ENCODE measurements at places on chromosomes 12 and 14.
A peak's percentile ranks its signal among the peaks of the same experiment; 100 is the strongest.

DNA sequence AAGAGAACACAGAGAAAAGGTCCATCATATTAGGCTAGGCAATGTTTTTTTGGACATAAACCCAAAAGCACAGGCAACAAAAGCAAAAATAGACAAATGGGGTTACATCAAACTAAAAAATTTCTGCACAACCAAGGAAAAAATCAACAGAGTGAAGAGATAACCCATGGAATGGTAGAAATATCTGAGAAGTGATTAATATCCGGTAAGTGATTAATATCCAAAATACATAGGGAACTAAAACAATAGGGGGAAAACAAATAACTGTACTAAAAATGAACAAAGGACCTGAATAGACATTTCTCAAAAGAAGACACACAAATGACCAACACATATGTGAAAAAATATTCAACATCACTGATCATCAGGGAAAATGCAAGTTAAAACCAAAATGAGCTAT lies 4.3 kb downstream of the STYK1 start:
- no peak for DNase-seq

- peak; percentile 37 for DNase-seq
Observed at GRCh38 chr14:75279153-75279762, 630 bp downstream of the FOS start.

DNA sequence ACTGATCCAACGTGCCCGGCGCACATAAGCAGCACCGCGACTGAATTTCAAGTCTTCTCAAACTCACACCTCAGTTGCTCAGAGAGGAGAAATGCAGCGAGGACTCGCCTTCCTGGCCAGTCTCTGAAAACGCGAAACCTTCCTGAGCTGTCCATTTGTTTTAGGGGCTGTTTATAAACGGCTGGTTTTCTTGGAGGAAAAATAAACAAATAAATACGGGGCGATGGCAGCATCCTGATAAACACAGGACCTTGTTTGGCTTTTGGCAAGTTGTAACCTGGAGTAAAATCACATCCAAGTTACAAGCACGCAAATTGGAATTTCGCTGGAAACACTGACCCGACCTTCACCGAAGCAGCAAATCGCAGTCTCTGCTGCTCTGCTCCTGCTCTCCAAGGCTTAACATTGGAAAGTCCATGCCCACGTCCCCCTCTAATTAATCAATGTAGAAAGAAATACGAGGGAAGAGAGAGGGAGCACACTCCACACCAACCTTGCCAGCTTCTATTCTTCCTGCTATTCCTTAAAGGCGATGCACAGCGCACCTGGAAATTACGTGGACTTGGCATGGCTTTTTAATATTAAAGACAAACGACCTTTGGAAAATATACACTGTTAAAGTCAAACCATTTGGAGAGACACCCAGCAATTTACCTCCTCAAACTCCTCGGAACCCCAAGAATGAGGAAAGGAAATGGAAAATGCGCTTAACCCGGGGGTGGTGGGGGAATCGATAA lies 248.8 kb downstream of the APAF1 start:
- peak; percentile 72 for DNase-seq

DNA sequence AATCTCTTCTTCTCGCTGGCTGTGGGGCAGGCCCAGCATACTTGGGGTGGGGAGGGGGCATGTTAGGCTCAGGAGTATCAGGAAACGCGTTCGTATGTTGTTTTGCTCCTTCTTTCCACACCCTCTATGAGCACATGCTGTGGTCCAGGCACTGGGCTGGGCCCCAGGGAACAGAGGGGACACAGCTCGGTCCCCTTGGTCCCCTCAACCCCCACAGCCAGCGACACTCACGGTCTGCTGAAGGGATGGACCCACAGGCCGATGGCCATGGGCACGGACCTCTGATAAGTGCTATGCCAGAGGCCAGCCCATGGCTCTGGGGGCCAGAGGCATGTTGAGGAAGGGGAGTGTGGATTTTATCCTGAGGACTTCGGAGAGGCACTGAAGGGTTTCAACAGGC lies 6.2 kb downstream of the IFI27 start:
- DNase-seq = no peak

DNA sequence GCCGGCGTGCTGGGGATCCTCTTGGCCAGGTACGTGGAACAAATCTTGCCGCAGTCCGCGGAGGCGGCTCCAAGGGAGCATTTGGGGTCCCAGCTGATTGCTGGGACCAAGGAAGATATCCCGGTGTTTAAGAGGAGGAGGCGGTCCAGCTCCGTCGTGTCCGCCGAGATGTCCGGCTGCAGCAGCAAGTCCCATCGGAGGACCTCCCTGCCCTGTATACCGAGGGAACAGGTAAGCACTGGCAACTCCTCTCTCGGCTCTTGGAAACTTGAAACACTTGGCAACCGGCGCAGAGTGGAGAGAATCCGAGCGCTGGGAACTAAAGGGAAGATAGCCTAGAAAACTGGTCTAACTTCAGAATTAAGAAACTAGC lies 1.7 kb downstream of the PDE3A start:
- no peak for DNase-seq

- DNase-seq = no peak
Observed at GRCh38 chr14:98223106-98223505, 1048.9 kb downstream of the BCL11B start.

DNA sequence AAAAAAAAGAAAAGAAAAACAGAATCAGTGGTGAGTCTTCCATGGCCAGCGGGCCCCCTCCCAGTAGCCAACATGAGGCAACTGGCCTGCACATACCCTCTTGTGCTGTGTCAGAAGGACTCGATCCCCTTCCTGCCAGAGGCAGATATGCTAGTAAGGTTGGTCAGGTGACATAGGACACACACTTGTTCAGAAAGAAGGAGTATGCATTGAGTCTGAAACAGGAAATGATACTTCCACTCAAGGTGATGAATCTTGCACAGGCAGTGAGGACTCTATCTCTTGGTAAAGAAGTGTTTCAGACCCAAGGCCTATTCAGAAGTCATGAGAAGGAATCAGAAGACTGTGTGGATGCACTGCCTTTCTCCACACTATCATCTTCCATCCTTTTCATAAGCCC lies 269.7 kb upstream of the FAR2 start:
- DNase-seq = no peak

- DNase-seq = no peak
Observed at GRCh38 chr12:80321653-80322052, 122.4 kb upstream of the PTPRQ start.

DNA sequence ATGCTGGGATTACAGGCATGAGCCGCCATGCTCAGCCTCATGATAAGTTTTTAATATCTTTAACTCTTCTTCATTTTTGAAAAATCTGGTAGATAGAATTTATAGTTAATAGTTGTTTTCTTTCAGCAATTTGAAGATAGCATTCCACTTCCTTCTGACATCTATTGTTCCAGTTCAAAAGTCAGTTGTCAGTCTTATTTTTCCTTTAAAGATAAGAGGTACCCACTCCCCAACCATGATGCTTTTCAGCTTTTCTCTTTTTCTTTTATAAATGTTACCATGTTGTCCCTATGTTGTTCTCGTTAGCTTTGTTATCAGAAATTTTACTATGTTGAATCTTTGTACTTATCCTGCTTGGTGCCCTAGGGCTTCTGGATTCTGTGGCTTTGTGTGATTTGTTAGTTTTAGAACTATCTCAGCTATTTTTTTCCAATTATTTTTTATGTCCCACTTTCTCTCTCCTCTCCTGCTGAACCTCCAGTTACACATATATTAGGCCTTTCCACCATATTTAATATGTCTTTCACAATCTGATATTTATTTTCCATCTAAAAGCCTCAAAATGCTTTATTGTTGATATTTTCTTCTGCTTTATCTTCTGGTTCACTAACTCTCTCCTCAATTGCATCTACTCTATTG lies 181.6 kb upstream of the FOXN3 start:
- no peak for DNase-seq

DNA sequence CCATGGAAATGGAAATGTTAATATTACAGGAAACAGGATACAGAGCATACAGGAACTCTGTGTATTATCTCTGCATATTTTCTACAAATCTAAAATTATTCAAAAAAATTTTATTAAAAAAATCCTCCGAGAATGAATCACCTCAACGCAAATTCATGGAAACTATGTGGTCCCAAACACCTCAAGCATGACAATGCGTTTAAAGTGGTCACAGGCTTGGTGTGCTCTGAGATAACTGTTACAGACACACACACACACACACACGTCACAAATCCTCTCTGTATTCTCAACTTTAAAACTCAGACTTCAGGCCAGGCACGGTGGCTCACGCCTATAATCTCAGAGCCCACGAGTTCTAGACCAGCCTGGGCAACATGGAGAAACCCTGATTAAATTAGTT lies 45.3 kb upstream of the MTERF2 start:
- DNase-seq = no peak

GRCh38 chr14:20775043-20775442 lies 6.0 kb upstream of the RNASE6 start:
- no peak for DNase-seq

DNA sequence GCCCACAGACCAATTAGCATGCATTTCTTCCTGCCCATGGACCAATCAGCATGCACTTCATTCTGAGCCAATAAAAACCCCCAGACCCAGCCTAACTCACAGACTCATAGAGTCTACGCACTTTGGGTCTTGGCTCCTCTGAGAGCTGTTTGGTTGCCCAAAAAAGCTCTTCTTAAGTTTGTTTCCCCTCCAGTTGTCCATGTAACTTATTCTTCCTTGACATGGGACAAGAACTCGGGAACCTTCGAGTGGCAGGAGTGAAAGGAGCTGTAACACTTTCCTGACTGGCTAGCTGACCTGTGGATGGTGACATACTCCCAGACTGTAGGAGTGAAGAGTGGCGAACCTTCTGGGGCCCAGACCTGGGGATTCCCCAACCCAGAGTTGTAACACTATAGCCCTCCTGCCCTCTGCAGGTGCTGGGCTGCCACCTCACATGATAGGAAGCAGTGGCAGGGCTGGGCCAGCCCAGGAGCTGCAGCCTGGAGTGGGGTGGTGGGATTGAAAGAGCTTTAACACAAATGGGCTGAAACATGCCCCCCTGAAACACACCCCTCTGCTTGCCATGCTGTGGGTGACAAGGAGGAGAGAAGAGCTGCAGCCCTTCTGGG lies 4.4 kb upstream of the BTBD7 start:
- DNase-seq = no peak

DNA sequence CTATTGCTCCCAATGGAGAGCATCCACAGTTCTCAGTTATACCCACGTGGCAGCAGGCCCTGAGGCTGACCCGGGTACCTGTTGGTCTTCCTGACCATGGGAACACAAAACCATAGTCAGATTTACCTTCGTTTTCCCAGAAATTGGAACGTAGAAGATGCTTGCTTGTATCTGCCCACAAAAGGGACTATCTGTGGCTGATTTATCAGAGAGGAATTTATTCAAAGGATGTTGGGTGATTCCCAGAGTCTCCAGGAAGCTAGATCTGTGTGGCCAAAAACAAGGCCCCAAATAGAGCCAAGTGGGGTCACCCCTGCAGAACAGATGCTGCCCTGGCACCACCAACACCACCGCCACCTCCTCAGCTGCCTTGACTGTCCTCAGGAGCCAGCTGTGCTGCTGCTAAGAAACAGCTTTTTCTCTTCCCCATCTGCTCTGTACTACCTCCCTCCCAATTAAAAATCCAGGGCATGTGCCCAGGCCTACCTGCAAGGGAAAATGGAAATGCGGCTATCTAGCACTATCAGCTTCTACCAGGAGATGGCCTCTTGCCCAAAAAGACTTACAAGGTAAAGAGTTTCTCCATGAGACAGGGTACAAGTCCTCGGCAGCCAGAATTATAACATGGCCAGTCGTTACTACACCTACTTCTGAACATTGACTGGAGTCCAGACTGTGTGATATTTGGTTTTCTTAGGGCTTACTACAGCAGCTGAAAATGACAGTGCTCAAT lies 128.6 kb upstream of the PLEKHG7 start:
- no peak for DNase-seq

- DNase-seq = no peak
Observed at GRCh38 chr12:6311822-6312528, 1.5 kb downstream of the PLEKHG6 start.

DNA sequence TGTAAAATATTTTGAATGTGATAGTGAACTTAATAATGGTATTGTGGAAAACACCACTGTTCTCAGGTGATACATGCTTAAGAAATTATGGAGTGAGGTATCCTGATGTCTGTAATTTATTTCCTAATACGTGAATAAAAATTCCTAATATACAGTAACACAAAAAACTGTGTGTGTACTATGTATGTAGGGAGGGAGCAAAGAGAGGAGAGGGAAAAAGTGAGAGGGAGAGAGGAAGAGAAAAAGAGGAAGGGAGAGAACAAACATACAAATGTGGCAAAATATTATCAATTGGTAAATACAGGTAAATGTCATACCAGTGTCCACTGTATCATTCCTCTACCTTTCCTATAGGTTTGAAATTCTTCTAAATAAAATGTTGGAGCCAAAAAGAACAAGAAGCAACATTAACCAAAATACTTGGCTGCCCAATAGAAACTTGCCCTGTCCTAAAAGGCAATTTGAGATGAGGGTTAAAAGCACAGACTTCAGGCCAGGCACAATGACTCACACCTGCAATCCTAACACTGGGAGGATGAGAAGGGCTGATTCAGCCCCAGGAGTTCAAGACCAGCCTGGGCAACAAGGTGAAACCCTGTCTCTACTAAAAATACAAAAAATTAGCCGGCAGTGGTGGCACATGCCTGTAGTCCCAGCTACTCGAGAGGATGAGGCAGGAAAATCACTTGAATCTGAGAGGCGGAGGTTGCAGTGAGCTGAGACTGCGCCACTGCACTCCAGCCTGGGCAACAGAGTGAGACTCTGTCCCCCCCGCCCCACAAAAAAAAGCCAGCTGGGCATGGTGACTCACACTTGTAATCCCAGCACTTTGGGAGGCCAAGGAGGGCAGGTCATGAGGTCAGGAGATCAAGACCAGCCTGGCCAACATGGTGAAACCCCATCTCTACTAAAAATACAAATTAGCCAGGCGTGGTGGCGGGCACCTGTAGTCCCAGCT lies 14.5 kb downstream of the R3HDM2 start:
- DNase-seq = no peak

GRCh38 chr14:64987438-64987767 lies 708 bp downstream of the FNTB start:
- no peak for DNase-seq

DNA sequence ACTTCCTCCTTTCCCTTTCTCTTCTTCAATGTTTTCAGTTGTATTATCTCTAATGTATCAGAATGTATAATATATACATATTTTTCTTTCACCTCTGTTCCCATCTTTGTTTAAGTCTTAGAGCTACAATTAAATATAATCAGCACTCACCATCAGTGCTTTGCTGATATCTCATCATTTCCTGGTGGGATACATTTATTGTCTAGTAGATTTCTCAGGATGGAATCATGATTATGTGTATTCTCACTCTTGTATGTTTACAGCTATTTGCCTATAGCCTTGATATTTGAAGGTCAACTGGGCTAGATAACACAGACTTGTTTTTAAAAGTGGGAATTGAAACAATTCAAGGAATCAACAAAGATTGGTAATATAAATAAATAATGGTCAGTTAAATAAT lies 124.9 kb upstream of the EEA1 start:
- DNase-seq = no peak
